Activated T-helper 9 cell treated with anti-CD3 and anti-CD28 coated beads, Interleukin-2, amount 50 U/mL, for 16 hours (primary cell): ENCODE measurements at places on chromosomes 16 and 17.

DNA sequence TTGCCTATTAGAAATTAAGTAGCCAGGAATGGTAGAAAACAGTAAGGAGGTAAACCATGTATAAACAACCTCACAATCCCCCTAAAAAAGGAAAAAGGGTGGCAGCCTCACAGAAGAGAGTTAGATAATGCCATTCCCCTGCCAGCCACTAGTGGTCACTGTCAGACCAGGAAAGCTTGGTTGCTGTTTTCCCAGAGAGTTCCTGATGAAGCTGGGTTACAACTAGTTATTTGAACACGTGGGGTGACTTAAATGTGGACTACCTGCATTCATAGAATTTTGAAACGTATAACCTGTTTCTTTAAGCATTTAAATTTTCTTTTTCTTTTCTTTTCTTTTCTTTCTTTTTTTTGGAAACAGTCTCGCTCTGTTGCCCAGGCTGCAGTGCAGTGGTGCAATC, 5.8 kb downstream of the GPRC5C start:
- DNase-seq = no peak

- DNase-seq = no peak
Observed at GRCh38 chr17:29021226-29021625, 15.4 kb upstream of the SEZ6 start.

GRCh38 chr17:76136276-76137000, 4.6 kb downstream of the FOXJ1 start:
- DNase-seq = no peak

DNA sequence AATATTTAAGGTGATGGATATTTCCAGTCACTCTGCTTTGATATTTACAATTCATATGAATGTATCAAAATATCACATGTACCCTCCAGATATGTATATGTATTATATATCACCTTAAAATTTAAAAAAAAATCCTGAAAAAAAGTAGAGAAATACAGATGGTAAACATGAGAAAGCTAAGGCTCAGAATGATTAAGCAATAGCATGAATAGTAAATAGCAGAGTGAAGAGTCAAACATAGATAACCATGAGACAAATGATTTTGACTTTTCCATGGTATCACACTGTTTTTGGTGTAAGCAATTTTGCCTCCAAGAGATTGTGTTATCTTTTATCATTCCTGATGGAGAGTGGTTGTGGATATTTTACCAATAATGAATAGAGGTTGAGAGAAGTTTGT, 868.8 kb downstream of the CDH11 start:
- no peak for DNase-seq
